ENCODE measurements at places on chromosomes 11 and 22. TPM values are rescaled to one million over a fixed set of nuclear protein-coding genes. Genes with fewer than 3 reads are reported as not detected.

TREH gene
- total RNA-seq = not detected

DNA sequence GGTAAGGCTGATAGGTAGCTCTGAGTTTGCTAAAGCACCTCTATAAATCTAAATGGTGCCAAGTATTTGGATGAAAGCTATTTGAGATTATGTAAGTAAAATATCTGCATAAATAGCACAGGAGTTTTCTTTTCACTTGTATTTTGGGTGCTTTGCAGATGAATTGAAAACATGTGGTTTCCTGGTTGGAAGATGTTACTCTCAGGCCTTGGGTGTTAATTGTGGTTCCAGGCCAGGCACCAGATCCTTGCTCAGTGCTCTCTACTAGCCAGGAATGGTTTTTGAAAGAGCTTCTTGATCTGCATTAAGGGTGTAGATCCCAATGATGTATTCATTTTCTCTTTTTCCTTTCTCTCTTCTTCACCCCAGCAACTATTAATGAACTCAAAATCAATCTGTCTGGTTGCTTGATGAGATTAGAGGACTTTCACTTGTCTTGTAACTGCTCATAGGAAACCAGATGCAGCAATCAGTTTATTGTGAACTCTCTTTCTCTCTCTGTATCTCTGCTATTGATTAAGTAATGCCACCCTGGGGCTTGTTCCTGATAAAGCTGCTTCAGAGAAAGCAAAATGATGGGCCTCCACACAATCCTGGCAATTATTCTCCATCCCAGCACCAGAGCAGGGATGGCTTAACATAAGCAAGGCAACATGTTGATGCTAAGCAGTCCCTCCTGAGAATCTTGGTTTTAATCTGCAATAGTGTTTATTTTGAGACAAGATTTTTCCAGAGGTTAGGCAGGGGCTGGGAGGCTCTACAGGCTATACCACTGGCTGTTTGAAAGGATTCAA is 147.0 kb upstream of the NTM start:
- no peak for DNase-seq

OR52I2 gene
- total RNA-seq = not detected

WNT11 gene
- 6.3 TPM for total RNA-seq

NLRP14 gene
- total RNA-seq = 0.42 TPM

RAB39A gene
- total RNA-seq = 4.0 TPM

LIF gene
- total RNA-seq = 4.8 TPM

SHANK2 gene
- 6.2 TPM for total RNA-seq

DNA sequence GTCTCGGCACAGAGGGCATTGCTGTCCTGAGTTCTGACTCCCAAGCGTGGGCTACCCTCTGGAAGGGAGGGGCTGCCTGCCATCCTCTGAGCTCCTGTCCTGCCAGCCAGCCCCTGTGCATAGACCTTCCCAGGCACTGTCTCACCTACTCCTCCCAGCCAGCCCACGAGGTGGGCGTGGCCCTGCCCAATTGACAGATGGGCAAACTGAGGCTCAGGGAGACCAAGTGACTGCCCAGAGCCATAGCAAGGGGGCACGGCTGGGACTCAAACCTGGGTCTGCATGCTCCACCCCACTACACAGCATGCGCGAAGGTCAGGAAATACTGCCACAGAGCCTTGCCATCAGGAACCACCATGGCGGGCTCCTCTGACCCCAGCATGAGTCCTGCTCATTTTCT is 29.4 kb upstream of the PRR5 start:
- no peak for DNase-seq

DNA sequence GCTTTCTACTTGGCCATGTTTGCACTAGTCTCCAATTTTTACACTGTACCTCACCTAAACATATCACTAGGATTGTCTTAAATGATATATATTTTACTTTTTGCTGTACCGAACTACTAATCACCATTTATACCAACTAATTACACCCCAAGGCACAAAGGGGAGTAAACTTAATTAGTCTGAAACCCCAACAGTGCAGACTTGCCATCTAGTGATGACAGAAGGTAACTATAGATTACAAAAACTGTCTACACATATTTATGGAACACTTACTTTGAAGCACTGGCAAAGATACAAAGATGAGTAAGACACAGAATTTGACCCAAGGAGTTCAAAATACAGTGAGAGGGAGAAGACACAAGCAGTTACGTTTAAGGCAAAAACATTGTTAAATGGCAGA is 139.7 kb downstream of the CNTN5 start:
- no peak for DNase-seq

DNA sequence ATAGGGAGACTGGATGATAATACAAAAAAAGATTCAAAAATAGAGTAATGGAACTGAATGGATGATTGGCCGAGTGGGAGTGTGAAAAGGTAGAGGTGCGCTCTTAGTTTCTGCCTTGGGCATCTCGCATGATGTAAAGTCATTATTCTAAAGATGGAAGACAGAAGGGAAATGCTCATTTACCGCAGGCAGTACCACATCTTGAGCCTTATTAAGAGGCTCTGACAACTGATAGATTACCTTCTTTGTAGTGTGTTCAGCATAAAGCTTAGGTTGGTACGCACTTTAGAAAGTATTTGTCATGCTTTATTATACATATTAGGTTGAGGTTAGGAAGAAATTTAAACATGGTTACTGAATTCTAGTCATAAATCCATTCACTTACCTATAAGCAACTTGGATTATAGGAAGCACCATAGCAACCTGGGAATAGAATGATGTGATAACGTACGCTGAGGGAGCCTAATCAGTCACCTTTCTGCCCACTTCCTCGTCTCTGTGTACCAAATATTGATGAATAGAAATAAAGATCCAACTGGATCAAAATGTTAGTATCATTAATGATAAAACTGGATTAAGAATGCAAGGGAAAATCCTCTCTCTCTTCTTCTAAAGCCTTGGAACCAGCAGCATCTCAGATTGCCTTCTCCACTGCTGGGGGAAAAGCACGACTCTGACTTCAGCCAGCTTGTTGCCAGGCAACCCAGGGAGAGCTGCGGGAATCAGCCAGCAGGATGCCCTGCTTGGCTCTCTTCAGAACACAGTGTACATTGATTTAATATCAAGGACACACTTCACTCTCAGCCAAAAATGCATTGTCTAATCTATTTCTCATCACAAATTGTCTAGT is 29.0 kb upstream of the VWA5A start:
- no peak for DNase-seq

F2 gene
- total RNA-seq = not detected

OR8A1 gene
- total RNA-seq = not detected

DPAGT1 gene
- 12.1 TPM for total RNA-seq

GRCh38 chr11:12862696-12863469 is 146.2 kb upstream of the RASSF10 start:
- DNase-seq = no peak

DNA sequence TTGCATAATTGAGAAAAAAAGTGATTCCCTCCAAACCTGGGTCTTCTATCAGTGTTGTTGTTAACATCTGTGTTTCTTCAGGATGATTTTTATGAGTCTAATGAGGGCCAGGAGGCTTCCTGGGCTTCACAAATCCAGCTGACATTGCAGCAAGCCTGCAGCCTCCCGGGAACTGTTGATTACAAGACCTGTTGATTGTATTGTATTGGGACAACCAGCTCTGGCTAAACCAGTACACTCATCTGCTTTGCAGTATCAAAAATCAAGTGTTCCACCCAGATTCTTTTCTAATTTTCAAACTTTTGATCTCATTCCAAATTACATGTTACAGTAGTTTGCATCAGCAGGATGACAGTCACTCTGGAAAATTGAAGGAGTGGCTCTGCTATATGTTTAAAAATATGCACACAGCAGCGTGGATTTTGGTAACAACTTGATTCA is 16.1 kb upstream of the PRSS23 start:
- no peak for DNase-seq

- no peak for DNase-seq
These were observed 20.2 kb downstream of the RFPL1 start for GRCh38 chr22:29458551-29458950.

GRCh38 chr11:22685111-22685510 is 18.7 kb downstream of the GAS2 start:
- no peak for DNase-seq

FGF3 gene
- not detected for total RNA-seq

DNA sequence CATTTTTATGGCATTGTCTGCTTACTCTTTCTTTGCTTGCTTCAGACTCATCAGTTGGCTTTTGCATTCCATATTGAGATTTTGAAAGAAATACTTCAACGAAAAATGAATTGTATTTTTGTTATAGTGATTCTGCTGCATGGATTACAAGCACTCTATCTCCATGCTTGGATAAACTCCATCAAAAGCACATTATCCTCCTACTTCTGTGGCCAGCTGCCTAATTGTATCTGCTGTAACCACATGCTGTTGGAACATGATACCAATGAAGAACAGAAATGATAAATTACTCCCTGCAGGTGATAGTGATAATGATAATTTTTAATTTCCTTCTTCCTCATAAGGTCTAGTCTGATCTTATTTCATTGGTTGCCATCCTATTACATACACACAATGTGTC is 100.8 kb downstream of the PRMT3 start:
- DNase-seq = no peak

GRCh38 chr11:84243629-84244263 is 957.6 kb upstream of the CCDC90B start:
- DNase-seq = no peak

Data from urinary bladder (tissue), 4 donors.